ENCODE measurements at places on chromosomes 11 and 22.

- DNase-seq = no peak
These were observed 3.4 kb upstream of the ZC3H12C start for GRCh38 chr11:110089617-110090282.

DNA sequence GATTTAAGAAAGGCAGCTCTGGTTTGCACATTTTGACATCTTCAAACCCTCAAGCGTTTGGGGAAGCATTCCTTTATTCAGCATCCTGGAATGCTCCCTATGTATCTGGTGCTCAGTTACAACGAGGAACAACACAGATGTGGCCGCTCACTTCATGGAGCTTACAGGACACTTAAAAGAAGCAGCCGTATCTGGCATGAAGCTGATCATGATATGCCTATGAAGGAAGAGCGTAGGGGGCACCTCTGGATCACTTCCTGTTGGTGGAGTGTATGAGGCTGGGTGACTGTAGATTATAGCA is 72.3 kb upstream of the TP53I11 start:
- no peak for DNase-seq

- no peak for DNase-seq
These were observed 728.0 kb downstream of the DLG2 start for GRCh38 chr11:84899134-84899533.

- no peak for DNase-seq
These were observed 12.3 kb downstream of the LUZP2 start for GRCh38 chr11:24509114-24509513.

- no peak for DNase-seq
These were observed 3.0 kb downstream of the INSC start for GRCh38 chr11:15117751-15118150.

DNA sequence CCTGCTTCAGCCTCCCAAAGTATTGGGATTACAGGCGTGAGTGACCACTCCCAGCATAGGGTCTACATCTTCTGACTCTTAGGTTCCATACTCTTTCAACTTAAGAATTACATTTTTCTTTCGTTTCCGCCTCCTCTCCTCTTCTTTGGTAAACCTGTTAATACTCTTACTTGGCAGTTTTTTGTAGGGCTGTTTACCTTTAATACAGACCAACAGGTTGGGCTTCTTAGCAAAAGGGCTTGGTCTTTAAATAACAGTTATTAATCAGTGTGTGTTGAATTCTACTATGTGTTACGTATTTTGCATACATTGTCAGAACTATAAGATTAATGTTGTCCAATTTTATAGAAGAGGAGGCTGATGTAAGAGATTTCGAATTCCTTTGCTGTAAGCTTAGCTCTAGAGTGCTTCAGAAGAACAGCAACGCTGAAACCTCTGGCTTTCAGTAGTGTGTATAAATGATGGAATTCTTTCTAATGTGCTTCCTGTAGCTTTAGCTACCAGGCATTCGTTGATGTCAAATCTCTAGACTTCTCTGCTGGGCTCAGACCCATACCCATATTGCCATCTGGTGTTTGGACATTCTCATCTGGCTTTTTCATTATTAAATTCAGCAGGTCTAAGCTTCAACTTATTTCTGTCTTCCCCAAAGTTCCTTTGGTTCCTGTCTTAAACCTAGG is 3.1 kb downstream of the FDX1 start:
- no peak for DNase-seq

DNA sequence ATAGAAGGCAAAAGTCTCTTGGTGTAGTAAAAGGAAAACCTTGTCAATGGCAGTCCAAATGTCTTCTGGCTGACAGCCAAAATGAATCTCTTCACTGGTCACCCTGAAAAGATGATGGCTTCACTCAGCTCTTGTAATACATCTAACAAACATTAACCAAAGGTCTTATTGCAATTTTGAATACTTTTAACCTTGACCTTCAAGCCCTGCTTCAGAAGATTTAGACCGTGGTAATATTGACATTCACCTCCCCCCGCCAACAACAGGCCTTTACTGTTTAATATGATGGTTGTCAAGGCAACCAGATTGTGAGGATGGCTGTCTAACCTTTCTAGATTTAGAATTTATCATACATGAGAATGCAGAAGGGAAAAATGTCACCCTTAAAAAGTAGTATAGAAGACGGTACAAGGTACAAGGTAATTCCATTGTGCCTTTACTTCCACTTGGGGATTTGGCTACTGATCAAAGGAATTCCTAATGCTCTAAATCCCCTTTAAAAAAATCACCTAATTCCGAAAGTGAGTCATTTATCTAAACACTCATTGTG is 342.3 kb downstream of the LARGE1 start:
- DNase-seq = peak; percentile 17

GRCh38 chr11:11531131-11531908 is 90.5 kb downstream of the GALNT18 start:
- no peak for DNase-seq

DNA sequence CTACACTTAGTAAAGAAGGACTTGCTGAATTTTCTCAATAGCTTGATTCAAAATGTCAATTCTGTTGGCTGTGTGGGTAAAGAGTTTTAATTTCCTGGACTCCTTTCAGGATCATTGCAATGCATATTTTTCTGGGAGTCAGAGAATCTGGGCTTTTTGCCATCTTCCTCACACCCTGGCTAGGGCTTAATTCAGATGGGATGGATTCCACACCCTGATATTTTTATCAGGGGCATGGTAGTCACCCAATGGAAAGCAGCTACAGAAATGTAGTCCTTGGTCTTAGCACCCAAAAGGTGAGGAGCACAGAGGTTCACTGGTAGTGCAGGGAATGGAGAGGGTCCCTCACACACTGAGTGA is 79.3 kb downstream of the SGSM3 start:
- DNase-seq = no peak
